EL (cell line): ENCODE measurements at places on chromosomes 2 and 18.

DNA sequence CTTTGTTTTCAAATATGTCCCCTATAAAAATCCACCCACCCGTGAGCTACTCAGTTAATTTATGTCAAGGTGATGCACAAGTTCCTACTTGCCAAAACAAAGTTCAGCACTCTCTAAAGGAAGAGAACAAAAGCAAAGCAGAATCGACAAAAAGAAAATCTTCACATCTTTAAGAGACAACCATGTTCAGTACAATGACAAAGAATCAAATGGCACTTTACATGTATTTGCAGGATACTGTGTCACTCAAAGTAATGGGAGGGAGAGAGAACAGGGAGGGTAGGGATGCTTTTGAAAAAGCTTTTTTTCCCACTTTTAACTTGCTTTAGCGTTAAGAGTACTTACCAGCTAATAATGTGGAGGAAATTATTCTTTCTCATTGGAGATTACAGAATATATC is 39.0 kb upstream of the FAM237A start:
- no peak for DNase-seq

DNA sequence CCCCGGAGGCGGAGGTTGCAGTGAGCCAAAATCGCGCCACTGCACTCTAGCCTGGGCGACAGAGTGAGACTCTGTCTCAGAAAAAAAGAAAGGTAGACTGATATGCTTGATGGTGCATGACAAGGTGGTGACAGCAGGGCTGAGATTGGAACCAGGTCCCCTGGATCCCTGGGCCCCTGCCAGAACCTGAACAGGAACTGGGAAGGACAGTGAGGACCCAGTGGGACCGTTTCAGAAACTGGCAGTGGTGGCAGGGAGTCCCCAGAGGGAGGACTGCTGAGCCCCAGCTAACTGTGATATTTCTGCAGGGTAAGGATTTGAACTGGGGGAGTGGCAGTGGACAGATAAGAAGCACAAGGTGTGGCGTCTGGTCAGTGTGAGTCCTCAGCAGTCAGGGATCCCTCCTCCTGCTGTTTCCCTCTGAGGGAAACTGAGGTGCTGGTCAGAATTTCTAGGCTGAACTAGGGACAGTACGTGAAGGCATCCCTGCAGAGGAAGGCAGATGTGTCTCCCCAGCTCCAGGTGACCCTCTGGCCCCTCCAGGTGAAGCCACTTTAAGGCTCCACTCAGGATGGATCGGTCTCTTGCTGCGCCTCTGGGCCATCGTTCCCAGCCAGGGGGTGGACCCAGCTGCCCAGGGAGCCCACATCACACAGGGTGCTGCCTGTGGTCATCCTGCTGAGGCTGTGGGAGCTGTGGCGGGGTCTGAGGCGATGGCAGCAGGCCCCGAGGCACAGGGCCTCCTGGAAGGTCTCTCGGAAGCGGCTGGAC is 5.6 kb downstream of the NMUR1 start:
- DNase-seq = no peak

DNA sequence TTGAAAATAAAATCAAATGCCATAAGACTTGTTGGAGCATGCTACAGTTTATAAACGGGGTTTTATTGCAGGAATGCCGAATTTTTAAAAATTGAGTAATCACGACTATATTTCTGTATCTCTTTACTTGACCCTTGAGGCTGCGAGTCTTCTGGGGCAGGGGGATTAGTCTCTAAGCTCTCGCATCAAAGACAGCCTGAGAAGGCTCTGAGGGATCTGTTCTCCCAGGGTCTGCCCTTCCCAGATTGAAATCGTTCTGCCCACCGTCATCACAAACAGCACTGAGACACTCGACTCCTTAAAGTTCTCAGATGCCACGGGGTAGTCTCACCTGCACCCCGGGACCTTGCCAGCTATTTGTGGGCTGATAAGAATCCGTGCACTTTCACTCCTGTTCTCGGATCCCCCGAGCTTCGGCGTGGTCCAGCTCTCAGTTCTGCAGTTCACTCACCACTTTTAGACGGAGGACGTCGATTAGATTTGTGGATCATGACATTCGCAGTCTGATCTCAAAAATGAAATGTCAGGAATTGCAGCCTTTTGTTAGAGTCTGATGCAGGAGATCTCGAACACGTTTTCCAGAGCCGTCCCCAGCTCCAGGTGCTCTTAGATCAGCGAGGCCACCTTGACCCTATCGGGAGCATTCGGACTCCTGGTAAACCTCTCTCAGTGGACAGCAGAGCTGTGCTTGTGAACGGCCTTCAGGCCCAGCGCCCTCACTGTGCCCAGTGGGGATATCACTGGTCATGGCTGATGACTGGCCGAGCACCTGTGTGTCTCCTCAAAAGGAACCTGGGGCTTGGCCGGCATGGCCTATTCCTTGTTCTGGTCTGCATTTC is 43.0 kb downstream of the TWIST2 start:
- no peak for DNase-seq

DNA sequence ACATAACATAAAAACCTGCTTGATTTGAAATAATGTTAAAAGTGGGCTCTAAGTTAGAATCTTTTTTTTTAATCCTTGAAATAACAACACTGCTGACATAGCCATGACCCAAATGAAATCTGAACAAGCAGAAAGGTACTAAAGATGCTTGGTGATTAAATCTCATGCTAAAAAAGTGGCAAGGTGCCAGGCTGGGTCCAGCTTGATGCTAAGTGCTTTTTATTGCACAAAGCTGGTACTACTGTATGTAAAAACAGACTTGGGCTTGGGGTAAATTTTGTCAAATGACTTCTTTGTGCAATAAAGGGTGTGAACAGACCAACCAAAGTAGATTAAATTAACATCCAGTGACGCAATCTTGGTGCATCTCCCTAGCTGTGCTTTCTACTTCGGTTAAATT is 13.4 kb downstream of the BCL11A start:
- no peak for DNase-seq

DNA sequence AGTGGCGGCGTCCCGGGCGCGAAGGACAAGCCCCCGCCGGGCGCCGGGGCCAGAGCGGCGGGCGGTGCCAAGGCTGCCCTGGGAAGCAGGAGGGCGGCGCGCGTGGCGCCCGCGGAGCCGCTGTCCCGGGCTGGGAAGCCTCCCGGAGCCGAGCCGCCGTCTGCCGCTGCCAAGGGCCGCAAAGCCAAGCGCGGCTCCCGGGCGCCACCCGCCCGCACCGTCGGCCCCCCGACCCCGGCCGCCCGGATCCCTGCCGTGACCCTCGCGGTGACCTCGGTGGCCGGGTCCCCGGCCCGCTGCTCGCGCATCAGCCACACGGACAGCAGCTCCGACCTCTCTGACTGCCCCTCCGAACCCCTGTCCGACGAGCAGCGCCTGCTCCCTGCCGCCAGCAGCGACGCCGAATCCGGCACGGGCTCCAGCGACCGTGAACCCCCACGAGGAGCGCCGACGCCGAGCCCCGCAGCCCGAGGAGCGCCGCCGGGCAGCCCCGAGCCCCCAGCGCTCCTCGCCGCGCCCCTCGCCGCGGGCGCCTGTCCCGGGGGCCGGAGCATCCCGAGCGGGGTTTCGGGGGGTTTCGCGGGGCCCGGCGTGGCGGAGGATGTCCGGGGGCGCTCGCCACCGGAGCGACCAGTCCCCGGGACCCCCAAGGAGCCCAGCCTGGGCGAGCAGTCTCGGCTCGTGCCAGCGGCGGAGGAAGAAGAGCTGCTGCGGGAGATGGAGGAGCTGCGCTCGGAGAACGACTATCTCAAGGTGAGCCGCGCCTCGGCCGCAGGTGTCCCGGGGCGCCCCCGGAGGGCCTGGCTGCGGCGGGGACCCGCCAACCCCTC is 820 bp downstream of the MTCL1 start:
- peak; percentile 32 for DNase-seq
